ENCODE measurements at places on chromosomes 3 and 15.

DNA sequence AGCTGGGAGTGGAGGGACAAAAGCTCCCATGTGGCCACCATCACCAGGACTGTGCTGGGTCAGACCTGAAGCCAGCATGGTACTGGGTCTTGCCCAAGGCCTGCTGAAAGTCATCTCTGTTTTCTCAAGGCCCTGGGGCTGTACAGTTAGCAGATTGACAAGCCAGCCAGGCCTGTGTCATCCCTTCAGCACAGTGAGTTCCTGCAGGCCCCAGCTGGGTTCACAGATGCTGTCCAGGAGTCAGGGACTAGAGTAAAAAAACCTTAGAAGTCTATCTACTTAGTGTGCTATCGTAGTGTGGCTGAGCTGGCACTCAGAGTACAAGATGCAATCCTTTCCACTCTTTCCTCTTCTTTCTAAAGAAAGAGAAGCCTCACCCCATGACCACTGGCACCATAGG is 246.0 kb upstream of the NAALADL2 start:
- DNase-seq = no peak

GRCh38 chr15:96362755-96363651 is 32.5 kb downstream of the NR2F2 start:
- no peak for DNase-seq

DNA sequence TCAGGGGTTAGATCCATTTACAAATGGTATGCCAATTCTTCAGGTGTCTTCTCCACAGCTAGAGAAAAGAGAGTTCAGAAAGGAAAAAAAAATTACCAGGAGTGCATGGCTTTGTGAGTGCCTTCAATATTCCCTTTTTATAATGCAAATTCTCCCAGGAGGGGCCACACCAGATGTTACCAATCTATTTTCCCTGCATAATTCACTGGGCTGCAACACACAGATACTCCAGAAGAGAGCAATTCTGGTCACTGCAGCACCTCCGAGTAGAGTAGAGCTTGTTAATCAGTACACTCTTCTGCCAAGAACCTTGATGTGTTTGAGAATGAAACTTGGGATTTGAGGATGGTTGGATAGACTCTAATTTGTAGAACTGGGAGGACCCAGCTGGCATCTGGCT is 80.7 kb upstream of the SPRED1 start:
- DNase-seq = no peak

DNA sequence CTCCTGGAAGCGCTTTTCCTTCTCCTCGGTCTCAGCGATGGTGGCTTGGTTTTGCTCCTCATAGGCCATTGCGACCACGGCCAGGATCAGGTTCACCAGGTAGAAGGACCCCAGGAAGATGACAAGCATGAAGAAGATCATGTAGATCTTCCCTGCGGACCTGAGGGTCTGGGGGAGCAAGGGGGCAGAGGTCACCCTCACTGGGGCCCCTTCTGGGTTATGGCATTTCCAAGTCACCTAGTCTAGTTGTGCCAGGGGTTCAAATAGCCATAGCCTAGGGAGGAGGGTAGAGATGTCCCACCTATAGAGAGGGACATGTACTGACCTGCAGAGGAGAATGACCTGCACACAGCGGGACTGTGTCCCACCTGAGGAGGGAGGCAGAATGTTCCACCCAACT is 43.5 kb downstream of the SCN5A start:
- no peak for DNase-seq

GRCh38 chr3:5846261-5846660 is 658.8 kb downstream of the EDEM1 start:
- no peak for DNase-seq

DNA sequence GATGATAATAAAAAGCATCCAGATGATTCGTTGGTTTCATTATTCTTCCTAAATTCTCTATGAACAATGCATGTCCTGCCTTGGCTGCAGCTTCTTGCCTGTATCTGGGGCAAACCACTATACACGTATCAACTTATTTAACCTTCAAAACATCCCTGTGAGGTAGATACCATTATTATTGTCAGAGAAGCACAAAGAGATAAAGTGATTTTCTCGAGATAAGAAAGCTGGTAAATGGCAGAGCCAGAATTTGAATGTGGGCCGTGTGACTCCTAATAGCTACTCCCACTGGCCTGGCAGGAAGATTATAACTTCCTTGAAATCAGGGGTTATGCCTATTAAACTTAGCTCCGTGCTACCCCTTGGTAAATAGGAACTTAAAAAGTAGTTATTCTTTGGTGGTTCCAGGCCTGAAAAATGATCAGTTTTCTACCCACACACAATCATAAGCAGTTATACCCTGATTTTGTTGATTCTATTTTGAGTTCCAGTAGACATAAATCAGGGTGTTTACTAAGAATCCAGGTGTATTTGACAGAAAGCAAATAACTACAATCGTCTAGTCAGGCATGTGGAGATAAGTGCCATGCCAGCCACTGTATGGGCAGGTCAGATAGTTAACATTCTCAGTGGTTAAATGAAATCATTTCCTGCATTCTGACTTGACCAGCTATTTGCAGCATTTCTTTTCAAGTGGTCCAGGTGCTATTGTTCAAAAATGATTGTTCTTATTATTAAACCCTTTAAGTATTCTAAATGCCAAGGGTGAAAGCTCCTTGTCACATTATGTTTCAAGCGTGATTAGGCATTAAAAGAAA is 99.2 kb upstream of the LRRN1 start:
- DNase-seq = peak; percentile 56

GRCh38 chr3:25594007-25594502 is 70.7 kb downstream of the TOP2B start:
- DNase-seq = peak; percentile 71

GRCh38 chr3:8769088-8769822 is at the start of gene OXTR:
Gene OXTR, minus strand, starts transcription at chr3:8769613. Its CDS starts 1,426 bp downstream, at chr3:8768187.
- DNase-seq = peak; percentile 49
